ENCODE measurements at places on chromosomes 5 and 9. TPM values are rescaled to one million over a fixed set of nuclear protein-coding genes. Genes with fewer than 3 reads are reported as not detected.

- DNase-seq = no peak
Observed at GRCh38 chr5:3912790-3913189, 317.2 kb downstream of the IRX1 start.

DNA sequence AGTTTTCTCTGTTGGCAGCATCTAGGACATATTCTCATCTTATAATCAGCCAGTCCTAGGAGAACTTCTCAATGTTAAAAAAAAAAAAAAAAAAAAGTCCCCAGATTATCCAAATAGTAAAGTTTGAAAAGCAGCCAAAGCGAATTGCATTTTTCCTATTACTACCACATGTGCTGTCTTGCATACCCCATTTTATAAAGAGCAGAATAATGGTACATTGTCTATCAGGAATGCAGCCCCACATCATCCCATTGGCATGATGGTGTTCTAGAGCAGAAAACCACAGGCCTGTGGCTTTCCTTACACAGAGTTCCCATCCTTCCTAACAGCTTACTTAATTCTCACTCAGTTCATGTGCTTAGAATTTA lies 381.6 kb downstream of the TMEM38B start:
- no peak for DNase-seq

DNA sequence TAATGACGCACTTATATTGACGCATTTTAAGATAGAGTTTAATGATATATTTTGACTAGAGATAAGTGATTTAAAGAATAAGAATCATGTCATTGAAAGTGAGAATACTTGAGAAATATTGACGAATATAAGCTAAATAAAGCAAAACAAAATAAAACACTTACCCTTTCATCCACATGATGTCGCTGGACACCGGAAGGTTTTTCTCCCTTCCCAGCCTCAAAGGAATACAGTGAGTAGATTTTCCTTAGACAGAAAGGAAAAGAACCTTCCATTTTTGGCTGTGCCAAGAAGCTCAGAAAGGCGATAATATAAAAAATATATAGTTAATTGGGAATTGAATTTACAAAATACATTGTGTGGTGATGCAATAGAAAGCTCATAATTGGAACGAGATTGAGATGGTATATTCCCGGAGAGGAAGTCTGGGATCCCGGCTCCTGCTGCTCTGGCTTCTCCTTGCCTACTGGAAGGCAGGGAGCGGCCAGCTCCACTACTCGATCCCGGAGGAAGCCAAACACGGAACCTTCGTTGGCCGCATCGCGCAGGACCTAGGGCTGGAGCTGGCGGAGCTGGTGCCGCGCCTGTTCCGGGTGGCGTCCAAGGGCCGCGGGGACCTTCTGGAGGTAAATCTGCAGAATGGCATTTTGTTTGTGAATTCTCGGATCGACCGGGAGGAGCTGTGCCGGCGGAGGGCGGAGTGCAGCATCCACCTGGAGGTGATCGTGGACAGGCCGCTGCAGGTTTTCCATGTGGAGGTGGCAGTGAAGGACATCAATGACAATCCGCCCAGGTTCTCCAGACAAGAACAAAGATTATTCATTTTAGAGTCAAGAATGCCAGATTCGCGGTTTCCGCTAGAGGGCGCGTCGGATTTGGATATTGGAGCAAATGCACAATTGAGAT lies at the start of gene PCDHA5:
Gene PCDHA5 (plus strand): TSS at position 239 of the 906 bp plus-strand sequence.
- peak; percentile 38 for DNase-seq

The PAPPA gene
- 0.41 TPM for polyA plus RNA-seq

The BHMT2 gene
- polyA plus RNA-seq = 0.92 TPM

The IFNK gene
- polyA plus RNA-seq = not detected

The CMYA5 gene
- polyA plus RNA-seq = 0.04 TPM

The PAEP gene
- polyA plus RNA-seq = not detected

Measured in endothelial cell of umbilical vein (primary cell).